ENCODE measurements at places on chromosomes 3 and 15. TPM values are rescaled to one million over a fixed set of nuclear protein-coding genes. Genes with fewer than 3 reads are reported as not detected.

Gene SAMMSON
- total RNA-seq = not detected

Gene IL16
- total RNA-seq = 0.93 TPM

Gene WWTR1
- 362 TPM for total RNA-seq

Gene KATNBL1
- 76.2 TPM for total RNA-seq

Gene GATA2
- 38.3 TPM for total RNA-seq

Gene UQCRC1
- 300 TPM for total RNA-seq

Gene ZNF619
- 6.1 TPM for total RNA-seq

Gene STXBP5L
- total RNA-seq = not detected

Gene HRG
- total RNA-seq = not detected

Gene MAP1A
- 2.3 TPM for total RNA-seq

Gene RTP3
- not detected for total RNA-seq

Gene COLQ
- 1.1 TPM for total RNA-seq

Gene CAPN3
- total RNA-seq = 0.57 TPM

Gene NMD3
- 93.6 TPM for total RNA-seq

Gene SEMA3B
- 0.40 TPM for total RNA-seq

Gene TRPM7
- total RNA-seq = 67.3 TPM

Gene KCNMB3
- total RNA-seq = 1.6 TPM

Gene ANKRD34C
- total RNA-seq = not detected
